NCI-H446 (cell line): ENCODE measurements at places on chromosomes 3 and 15.

GRCh38 chr3:69409011-69409410, 23.1 kb upstream of the FRMD4B start:
- DNase-seq, result no peak

GRCh38 chr15:62212741-62213140, 47.7 kb upstream of the C2CD4B start:
- DNase-seq, result no peak

GRCh38 chr15:55108448-55108847, 88.3 kb downstream of the RSL24D1 start:
- no peak for DNase-seq

GRCh38 chr3:47523310-47524073, 10.0 kb upstream of the ELP6 start:
- DNase-seq, result no peak

GRCh38 chr15:50687302-50687902, 805 bp upstream of the TRPM7 start:
- DNase-seq, result no peak

DNA sequence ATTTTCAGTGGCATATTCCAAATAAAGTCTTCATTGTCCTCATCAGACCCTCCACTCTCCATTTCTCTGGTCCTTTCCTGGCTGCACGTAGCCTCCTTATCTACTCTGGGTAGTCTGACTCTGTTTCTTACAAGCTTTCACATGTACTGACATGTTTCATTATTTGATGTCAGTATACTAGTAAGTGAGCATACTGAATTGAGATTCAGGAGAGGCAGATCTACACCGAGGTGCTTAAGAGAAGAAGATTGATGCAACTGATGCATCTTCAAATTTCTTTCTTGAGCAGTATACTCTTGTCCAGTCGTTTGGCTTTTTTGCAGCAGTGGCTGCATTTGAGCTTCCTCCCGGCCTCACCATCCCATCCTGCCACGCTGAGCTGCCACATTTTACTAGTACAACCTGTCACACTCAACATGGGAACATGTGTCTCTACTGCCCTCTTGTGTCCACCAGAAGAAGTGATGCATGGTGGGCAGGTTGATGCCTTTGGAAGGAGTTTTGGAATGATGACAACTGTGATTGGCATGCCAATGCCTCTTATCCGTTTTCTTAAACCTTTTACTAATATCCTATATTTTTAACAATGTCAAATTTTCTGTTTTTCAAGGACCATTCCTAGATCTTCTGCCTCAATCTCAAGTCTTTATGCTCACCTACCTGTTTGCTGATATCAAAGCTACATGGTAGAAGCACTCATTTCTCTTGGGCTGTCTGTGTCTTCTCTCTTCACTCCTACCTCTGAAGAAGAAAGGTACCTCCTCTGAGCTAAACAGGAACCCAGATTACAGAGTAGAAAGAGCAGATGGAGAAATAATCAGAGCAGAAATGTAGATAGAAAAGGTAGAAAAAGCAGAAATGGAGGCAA, 38.7 kb downstream of the GUCA1C start:
- DNase-seq, result peak; percentile 73
